ENCODE measurements at places on chromosomes 1 and 21.

DNA sequence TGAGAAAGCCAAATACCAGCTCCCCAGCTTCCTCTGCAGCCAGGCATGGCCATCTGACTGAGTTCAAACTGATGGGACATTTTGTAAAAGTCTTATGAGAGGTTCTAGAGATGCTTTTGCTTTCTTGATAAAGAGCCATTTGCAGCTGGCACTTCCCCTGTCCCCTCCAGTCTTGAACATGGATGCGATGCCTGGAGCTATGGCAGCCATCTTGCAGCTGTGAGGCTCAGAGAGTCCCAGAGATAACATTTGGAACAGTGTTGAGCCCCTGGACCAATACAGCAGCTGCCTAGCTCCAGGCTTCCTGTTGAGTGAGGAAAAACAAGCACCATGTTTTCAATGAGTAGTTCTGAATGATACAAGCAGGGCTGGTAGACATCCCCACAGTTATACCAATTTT is 13.8 kb downstream of the CDCP2 start:
- DNase-seq: no peak
- H3K36me3 ChIP-seq: no peaks in the 10 kb centered on the region
- no peaks in the 10 kb centered on the region for H3K27me3 ChIP-seq
- no peaks in the 10 kb centered on the region for H3K4me1 ChIP-seq
- no peak overlapping the region for H3K27ac ChIP-seq
- H3K4me3 ChIP-seq: no peak overlapping the region

DNA sequence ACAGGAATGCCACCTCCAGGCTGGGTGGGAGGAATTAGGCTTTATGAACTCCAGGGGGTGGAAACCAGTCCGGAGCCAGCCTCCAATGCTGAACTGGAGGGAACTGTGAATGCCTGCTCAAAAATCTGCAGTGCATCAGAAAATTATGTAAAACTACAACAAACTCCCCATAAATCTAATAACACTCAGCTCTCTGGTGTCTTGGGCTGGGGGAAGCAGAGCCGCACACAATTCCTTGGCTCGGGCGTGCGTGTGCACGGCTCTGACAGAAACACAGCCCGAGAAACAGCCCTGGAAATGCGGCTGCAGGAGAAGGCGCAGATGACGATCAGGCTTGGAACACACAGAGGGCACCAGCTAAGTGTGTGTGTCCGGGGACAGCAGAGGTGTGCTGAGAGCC is 127.6 kb upstream of the VAMP3 start:
- H3K27me3 ChIP-seq: no peaks in the 10 kb centered on the region
- H3K4me1 ChIP-seq: no peaks in the 10 kb centered on the region
- no peak overlapping the region for H3K27ac ChIP-seq
- H3K4me3 ChIP-seq: no peak overlapping the region
- no peak for DNase-seq

GRCh38 chr1:83961571-83962295 is 37.2 kb downstream of the TTLL7 start:
- H3K27me3 ChIP-seq: peaks cover 15% of the 10 kb centered on the region
- no peaks in the 10 kb centered on the region for H3K36me3 ChIP-seq
- no peak overlapping the region for H3K4me3 ChIP-seq
- H3K4me1 ChIP-seq: no peaks in the 10 kb centered on the region

DNA sequence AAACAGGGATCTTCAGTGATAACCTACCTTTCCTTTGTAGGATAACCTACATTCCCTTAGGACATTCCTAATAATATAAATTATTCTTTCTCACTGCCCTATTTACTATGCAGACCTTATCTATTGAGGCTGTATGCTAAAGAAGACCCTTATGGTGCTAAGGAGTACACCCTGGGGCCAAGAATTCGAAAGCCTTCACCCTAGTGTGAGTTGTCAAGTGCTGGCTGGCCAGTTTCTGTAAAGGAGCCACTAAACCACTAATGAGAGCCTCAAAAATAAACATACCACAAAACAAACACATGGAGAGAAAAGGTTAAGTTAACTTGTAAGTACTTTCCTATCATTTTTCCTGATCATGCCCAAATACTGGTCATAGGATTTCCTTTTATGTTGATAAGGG is 315.0 kb upstream of the CAMK1G start:
- H3K36me3 ChIP-seq: no peaks in the 10 kb centered on the region
- no peak for DNase-seq
- H3K27me3 ChIP-seq: no peaks in the 10 kb centered on the region
- no peak overlapping the region for H3K4me3 ChIP-seq
- no peaks in the 10 kb centered on the region for H3K4me1 ChIP-seq

DNA sequence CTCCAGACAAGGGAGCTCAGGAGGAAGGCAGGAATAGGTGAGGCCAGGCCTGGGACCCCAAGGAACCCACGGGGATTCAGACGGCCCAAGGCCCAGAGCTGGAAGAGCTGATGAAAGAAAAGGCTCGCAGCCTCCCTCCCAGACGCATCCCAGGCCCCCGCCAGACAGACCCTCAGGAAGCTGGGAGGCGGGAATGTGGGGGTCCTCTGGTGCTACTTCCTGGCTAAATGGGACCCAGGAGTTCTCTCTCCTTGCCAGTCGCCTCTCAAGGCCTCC is 430 bp downstream of the FBXO2 start:
- H3K27ac ChIP-seq: no peak overlapping the region
- DNase-seq: no peak
- peak overlapping the region; percentile 40 for H3K4me3 ChIP-seq
- peaks cover 2% of the 10 kb centered on the region for H3K27me3 ChIP-seq
- H3K4me1 ChIP-seq: peaks cover 40% of the 10 kb centered on the region
- peaks cover 18% of the 10 kb centered on the region for H3K36me3 ChIP-seq
